ENCODE measurements at places on chromosomes 3 and 15. TPM values are rescaled to one million over a fixed set of nuclear protein-coding genes. Genes with fewer than 3 reads are reported as not detected.
A peak's percentile ranks its signal among the peaks of the same experiment; 100 is the strongest.

The LIPC gene
- polyA plus RNA-seq = not detected

The AQR gene
- 11.6 TPM for polyA plus RNA-seq

DNA sequence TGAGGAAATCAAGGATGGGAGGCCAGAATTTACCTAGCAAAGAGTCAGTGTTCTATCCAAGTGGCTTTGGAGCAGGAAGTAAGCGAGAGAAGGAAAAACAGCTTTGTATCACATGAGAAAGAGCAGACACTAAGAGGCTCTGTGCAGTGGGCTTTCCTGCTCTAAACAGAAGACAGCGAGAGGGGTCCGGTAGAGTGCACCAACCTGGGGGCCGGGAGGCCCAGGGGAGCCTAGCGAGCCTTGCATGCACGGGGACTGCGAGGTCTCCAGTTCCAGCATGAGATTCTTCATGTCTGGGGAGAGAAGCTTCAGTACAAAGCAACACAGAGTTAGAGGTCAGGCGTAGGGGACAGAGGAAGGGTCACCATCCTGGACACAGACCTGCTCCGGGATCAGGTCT, 33.5 kb downstream of the COLQ start:
- no peak for DNase-seq

GRCh38 chr3:174287705-174288104, 571.4 kb upstream of the NAALADL2 start:
- DNase-seq = no peak

GRCh38 chr3:128597900-128598299, 52.7 kb downstream of the RPN1 start:
- no peak for DNase-seq

- DNase-seq = no peak
Observed at GRCh38 chr15:60065951-60066350, 61.8 kb downstream of the FOXB1 start.

DNA sequence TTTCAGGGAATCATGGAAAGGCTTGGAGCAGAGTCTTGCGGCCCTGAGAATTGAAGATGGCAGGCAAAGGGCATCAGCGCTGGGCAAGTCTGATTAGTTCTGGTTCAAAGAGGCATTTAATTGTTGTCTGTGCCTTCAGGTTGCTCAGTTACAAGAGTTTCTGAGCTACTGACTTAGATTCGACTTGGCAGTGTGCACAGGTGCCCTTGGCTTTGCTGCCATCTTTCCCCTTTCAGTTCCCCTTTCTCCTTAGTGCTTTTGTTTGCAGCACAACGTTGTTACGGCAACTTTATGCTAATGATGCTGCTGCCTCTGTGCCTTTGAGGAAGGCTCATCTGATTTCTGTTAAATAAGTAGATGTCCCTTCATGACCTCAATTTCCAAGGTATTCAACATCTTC, 12.5 kb downstream of the P2RY14 start:
- no peak for DNase-seq

The GOLGA8A gene
- polyA plus RNA-seq = 33.9 TPM

- DNase-seq = peak; percentile 39
Observed at GRCh38 chr15:23869396-23869795, 182.3 kb upstream of the NDN start.

DNA sequence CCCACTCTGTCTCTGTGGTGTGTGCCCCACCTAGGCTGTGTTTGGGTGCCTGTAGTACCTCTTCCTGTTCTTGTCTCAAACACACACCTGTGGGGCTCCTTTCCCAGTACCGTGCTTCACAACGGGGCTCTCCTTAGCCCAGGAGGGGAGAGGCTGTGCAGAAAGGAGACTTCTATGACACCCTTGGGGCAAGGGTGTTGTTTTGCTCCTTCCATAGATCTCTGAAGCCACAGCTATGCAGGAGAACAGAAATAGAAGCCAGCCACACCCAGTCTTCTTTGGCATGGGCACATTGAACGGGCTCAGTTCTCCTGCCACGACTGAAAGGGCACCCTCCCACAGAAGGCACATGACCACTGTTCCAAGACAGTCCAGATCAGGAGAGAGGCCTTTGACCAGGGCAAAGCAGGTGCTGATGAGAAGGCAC, 74.3 kb downstream of the LIPC start:
- no peak for DNase-seq

GRCh38 chr3:116129187-116129946, 315.9 kb downstream of the LSAMP start:
- no peak for DNase-seq

- no peak for DNase-seq
Observed at GRCh38 chr15:62534996-62535395, 369.9 kb upstream of the C2CD4B start.

DNA sequence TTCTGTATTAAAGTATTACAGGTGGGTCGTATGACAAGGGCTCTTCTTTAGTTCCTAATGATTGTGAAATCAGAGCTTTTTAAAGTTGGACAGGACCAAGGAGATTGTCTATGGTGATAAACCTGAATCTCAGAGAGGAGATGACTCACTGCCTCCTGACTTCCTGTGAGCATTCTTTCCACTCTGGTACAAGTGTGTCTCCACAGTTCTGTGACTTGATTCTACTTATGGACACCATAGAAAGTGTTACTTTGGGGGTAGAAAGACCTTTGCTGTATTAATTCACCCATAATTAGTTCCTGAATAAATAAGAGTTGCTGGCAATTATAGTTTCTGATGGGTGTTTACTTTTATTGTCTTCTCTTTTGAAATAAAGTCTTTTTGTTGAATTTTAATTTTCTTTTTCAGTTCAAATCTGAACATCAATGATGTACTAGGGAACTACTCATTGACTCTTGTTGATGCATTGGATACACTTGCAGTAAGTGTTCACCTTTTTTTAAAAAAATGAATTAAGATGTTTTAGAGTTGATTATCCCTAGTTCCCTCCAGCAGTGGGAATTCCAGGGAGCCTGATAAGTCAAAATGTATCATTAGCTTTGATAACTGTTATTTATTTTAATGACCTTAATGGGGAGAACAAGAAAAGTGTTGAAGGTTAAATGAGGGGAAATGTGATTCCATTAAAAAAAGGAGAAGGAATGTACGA, 7.4 kb downstream of the EDEM1 start:
- DNase-seq = no peak

The ANKRD34C gene
- polyA plus RNA-seq = not detected

The RHOV gene
- polyA plus RNA-seq = 0.49 TPM

The KLHL6 gene
- not detected for polyA plus RNA-seq

DNA sequence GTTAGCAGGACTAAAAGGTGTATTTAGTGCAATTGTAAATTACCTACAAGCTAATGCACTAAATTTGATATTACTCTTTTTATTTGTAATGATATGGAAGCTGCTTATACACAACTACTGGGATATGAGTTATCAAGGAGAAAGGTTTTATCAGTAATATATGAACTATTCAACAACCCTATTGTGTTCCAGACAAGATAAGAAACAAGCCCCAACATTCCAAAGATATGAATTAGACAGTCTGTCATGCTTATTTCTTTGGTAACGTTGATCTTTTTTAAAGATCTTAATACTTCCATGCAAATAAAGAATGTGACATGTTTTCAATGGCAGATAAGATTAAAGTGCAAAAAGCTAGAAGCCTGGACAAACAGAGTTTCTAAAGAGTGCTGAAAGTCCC, 314.0 kb upstream of the THBS1 start:
- no peak for DNase-seq

DNA sequence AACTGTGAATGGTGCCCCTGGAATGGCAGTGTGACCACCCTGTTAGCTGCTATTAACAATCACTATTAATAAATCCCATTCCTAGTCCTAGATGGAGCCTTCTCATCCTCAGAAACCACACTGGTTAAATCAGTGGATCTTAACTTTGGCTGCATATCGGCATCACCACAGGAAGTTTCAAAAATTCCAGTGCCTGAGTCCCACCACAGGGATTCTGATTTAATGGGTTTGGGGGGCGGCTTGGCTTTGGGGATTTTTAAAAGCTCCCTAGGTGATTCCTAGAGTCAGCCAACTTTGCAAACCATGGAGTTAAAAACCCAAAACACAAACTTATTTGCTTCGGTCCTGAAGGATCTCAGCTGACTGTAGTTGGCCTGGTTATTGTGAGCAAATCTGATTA, 3.1 kb downstream of the FAM107A start:
- DNase-seq = no peak

The SEMA5B gene
- polyA plus RNA-seq = 0.75 TPM

All from SK-N-SH (cell line).